ENCODE measurements at places on chromosomes 16 and 17.
A peak's percentile ranks its signal among the peaks of the same experiment; 100 is the strongest.

DNA sequence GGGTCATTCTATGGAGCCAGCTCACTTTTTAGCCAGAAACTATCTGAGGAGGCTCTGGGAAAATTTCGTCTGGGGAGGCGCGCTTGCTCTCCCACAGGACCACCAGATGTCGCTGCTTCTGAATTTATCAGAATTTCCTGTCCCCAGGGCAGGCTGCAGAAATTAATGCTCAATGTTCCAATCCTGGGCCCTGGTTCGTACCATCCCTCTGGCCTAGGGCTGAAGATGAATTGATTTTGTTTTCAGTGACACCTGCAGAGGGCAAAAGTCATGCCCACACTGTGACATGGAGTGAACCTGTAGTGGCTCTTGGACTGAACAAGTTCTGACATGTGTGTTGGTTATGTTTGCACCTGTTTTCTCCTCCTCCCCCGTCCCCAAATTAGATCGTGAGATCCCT, 482.6 kb downstream of the NPIPA7 start:
- DNase-seq, result peak; percentile 7

DNA sequence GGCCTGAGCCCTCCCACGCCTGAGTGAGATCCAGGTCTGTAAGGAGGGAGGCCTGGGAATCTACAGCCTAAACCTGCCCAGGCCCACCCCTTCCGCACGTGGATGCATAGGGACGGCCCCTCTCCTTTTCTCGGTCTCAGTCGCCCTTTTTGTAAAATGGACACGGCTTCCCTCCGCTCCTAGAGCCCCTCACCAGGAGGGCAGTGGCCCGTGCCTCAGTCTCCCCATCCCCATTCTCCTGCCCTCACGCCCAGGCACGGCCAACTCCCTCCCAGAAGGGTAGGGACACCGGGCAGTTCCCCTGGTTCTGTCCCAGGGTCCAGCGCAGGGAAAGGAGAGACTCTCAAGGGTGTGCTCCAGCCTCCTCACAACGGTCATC, 48.1 kb downstream of the WNT3 start:
- DNase-seq, result no peak

DNA sequence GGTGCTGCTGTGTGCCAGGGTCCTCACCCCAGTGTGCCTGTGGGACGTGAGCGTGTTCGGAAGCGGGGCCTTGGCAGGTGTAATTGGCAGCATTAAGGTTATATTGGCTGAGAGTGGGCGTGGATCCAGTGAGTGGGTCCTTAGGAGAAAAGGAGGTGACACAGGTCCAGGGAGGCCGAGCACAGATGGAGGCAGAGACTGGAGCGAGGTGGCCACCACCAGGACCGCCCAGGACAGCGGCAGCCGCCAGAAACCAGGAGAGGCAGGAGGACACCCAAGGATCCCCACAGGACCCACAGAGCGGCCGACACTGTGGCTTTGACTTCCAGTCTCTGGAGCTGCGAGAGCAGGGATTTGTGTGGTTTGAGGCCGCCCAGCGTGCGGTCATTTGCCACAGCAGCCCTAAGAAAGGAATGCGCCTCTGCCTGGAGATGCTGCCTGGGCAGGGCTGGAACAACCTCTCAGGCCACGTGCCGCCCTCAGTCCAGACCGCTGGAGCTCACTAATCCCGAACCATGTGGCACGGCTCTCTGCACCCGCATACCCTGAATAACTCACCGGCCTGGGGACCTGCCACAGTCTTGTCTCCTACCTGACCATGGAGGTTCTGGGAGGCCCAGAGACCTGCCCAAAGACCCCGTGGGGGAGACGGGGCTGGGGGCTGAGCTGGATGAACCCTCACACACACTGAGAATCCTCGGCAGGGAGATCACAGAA, 45.4 kb downstream of the SOX8 start:
- no peak for DNase-seq

- no peak for DNase-seq
Measured at GRCh38 chr17:49989518-49989880, 5.5 kb downstream of the DLX3 start.

Data from activated CD4-positive, alpha-beta T cell treated with anti-CD3 and anti-CD28 coated beads, Interleukin-2, amount 50 U/mL, for 24 hours (primary cell).